ENCODE measurements at places on chromosomes 4 and X.
A peak's percentile ranks its signal among the peaks of the same experiment; 100 is the strongest.

GRCh38 chr4:38005637-38006036, 45.4 kb downstream of the PTTG2 start:
- DNase-seq: no peak

GRCh38 chrX:109782994-109783700, 50.1 kb upstream of the ACSL4 start:
- peak; percentile 24 for DNase-seq

DNA sequence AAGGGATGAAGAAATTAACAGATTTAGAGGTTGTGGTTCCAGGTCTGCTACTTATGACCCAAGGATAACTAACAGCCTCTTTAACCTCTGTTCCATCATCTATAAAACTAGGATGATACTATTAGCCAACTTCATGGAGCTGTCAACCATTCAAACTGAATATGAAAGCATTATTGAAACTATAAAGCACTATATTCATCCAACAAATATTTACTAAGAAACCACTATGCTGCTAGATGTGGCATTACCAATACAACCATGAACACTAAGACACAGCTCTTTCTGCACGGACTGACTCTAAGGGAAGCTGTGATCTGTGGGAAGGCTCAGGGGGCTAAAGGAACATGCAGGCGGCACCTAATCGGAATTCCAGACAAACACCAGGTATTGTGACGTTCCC, 66.0 kb downstream of the APBB2 start:
- no peak for DNase-seq

DNA sequence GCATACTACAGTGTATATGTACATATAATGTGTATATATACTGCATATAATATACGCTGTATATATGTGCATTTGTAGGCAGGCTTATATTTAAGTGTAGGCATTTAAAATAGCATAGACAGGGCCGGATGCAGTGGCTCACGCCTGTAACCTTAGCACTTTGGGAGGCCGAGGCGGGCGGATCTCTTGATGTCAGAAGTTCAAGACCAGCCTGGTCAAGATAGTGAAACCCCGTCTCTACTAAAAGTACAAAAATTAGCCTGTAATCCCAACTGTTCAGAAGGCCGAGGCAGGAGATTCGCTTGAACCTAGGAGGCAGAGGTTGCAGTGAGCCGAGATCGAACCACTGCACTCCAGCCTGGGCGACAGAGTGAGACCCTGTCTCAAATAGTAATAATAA, 78.4 kb downstream of the JAKMIP1 start:
- no peak for DNase-seq

GRCh38 chrX:11531226-11531625, 134.5 kb downstream of the ARHGAP6 start:
- DNase-seq: no peak

DNA sequence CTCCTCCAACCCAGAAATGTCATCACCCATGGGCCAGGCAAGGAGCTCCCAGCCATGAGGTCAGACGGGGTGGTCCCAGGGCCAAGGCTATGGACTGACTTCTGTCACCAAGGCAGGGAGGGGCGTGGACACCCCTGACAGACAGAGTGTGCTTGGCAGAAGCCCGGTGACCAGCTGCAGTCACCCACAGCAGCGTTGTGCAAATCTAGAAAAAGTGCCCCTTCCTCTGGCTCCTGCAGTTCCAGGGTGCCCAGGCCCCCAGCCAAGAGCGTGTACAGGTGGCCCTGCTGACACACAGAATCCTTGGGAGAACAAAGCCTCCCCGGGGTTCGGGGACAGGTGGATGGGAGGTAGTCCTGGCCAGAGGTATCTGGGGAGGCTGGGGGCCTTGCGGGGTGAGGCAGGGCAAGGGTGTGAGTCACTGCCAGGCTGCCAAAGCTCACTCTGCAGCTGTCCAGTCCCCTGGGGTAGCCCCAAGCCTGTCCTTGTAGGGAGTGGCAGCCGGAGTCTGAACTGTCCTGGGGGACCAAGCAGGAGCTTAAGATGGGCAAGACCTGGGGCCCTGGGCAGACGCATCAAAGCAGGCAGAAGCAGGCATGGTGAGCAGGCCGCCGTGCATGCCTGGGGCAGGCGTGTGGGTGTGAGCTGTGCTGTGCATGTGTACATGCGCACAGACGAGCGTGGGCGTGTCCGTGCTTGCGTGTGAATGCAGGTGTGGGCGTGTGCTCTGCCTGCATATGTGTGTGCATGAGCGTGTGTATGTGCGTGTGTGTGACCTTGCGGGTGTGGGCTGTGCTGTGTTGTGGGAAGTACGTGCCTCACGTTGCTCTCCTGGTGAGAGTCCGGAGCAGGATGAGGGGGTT, 3.3 kb downstream of the MYL5 start:
- DNase-seq: no peak

DNA sequence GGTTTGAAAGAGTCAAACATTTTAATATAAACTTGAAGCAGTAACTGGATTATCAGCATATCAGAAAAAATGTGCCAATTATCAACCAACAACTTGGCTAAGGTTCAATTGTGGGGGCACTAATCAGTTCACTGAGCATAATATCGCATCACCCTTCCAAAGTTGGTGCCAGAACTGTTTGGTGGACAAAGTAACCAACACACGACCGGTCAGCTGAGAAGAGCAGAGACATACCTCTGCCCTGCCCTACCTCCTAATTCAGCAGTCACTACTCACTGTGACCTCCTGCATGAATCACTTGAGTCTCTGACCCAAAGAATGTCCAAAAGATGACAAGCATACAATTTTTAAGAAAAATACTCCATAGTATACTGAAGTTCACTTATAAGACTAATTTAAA, 53.2 kb downstream of the TSPAN5 start:
- DNase-seq: no peak

GRCh38 chrX:149473966-149474365, 31.1 kb downstream of the IDS start:
- DNase-seq: no peak

- no peak for DNase-seq
Observed at GRCh38 chrX:140765043-140765784, 55.7 kb downstream of the LINC00632 start.

GRCh38 chr4:41197996-41198395, 16.3 kb downstream of the APBB2 start:
- no peak for DNase-seq
